Hair follicular keratinocyte (primary cell): ENCODE measurements at places on chromosomes 13 and 19. TPM values are rescaled to one million over a fixed set of nuclear protein-coding genes. Genes with fewer than 3 reads are reported as not detected.

Gene DCT
- total RNA-seq: not detected in 2 replicates

Gene MEIOSIN
- total RNA-seq: not detected in 2 replicates

Gene UBE2S
- total RNA-seq: 107 and 271 TPM in 2 replicates

Gene ZNF181
- total RNA-seq: 3.3 and 4.4 TPM in 2 replicates

Gene CDX2
- total RNA-seq: not detected in 2 replicates

Gene MAMSTR
- total RNA-seq: 0.39 and 0.72 TPM in 2 replicates

Gene DAND5
- not detected in 2 replicates for total RNA-seq

Gene IGFL2
- total RNA-seq: not detected in 2 replicates

Gene SSC5D
- total RNA-seq: 0.31 TPM in 1 of 2 replicates, not detected in the other

Gene TEX29
- total RNA-seq: not detected in 2 replicates

Gene CRB3
- total RNA-seq: 19.5 and 23.8 TPM in 2 replicates

Gene ZNF546
- 0.68 and 0.78 TPM in 2 replicates for total RNA-seq

Gene PRR19
- 0.80 and 2.1 TPM in 2 replicates for total RNA-seq

Gene TPTE2
- total RNA-seq: not detected in 2 replicates

Gene ZNF28
- total RNA-seq: 12.0 and 12.7 TPM in 2 replicates

Gene ZNF208
- total RNA-seq: 0.47 and 1.1 TPM in 2 replicates

Gene TTC9B
- not detected in 2 replicates for total RNA-seq

Gene CGB3
- not detected in 2 replicates for total RNA-seq

Gene NECTIN2
- 73.2 and 81.6 TPM in 2 replicates for total RNA-seq

Gene KLK14
- 0.23 TPM in 1 of 2 replicates, not detected in the other for total RNA-seq

Gene SIGLEC7
- not detected in 2 replicates for total RNA-seq

Gene NOVA2
- total RNA-seq: not detected in 2 replicates

Gene PINLYP
- 6.6 and 8.0 TPM in 2 replicates for total RNA-seq

Gene ZNF780A
- total RNA-seq: 5.7 and 13.5 TPM in 2 replicates

Gene ADAT3
- 4.8 and 5.1 TPM in 2 replicates for total RNA-seq

Gene NLRP11
- total RNA-seq: not detected in 2 replicates

Gene ZIC2
- not detected in 2 replicates for total RNA-seq

Gene LRRC63
- not detected in 2 replicates for total RNA-seq

Gene RFX1
- 2.6 and 2.8 TPM in 2 replicates for total RNA-seq

Gene SELENOV
- not detected in 2 replicates for total RNA-seq

Gene ZNF235
- total RNA-seq: 1.6 and 2.5 TPM in 2 replicates

Gene UPK1A
- total RNA-seq: not detected in 2 replicates

Gene TBC1D4
- total RNA-seq: 9.1 and 10.4 TPM in 2 replicates

Gene NKG7
- not detected in 2 replicates for total RNA-seq

Gene F10
- total RNA-seq: 0.31 and 0.57 TPM in 2 replicates

Gene HAUS5
- total RNA-seq: 11.0 and 13.1 TPM in 2 replicates

Gene ZNF90
- total RNA-seq: 1.6 and 2.2 TPM in 2 replicates

Gene TMEM272
- not detected in 2 replicates for total RNA-seq

Gene PRRG2
- total RNA-seq: 5.7 and 8.2 TPM in 2 replicates

Gene CLDND2
- total RNA-seq: not detected in 2 replicates

Gene IGFLR1
- 2.3 and 11.4 TPM in 2 replicates for total RNA-seq

Gene PRKCSH
- total RNA-seq: 157 and 216 TPM in 2 replicates
